H9 (cell line): ENCODE measurements at places on chromosomes 6 and 20.

DNA sequence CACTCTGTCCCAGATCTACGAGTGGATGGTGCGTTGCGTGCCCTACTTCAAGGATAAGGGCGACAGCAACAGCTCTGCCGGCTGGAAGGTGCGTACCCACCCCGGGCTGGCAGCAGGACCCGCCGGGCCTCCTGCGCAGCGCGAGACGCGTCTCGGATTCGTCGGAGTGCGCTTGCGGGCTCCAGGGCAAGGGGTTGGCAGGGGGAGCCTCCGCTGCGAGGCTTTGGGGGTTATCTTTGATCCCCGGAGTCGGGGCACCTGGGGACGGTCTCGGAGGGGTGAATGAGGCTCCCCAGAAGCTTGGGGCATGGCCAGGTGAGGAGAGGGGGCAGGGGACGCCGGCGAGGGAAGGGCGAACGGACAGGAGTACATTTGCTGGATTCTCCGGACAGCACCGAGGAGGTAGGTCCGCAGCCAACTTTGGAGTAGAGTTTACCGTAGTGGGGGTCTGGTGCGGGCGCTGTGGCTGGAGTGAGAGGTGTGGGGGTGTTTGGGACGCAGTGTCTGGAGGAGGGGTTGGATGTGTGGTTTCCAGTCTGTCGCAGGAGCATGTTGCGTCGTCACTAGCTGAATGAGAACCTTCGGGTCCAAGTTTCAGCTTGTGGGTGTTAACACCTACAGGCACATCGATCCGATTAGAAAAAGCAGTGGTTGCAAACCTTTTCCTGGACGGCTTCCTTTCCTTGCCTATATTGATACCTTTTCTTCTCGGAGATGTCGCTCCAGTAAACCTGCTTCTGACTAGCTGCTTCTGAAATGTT is 1.2 kb downstream of the FOXO3 start:
- no peaks in the 10 kb centered on the region for H3K36me3 ChIP-seq
- H3K4me1 ChIP-seq: no peaks in the 10 kb centered on the region
- peak overlapping the region; percentile 77 for H3K4me3 ChIP-seq

GRCh38 chr6:36662380-36662779 is 16.1 kb upstream of the CDKN1A start:
- H3K27me3 ChIP-seq: no peaks in the 10 kb centered on the region
- peaks cover 7% of the 10 kb centered on the region; the same call in 1 of the 2 replicates for H3K4me1 ChIP-seq
- no peak overlapping the region for H3K4me3 ChIP-seq

GRCh38 chr20:24316731-24317130 is 152.7 kb upstream of the SYNDIG1 start:
- no peaks in the 10 kb centered on the region for H3K27me3 ChIP-seq
- no peak overlapping the region for H3K4me3 ChIP-seq
- H3K27ac ChIP-seq: no peak overlapping the region
- H3K4me1 ChIP-seq: no peaks in the 10 kb centered on the region
- H3K36me3 ChIP-seq: no peaks in the 10 kb centered on the region; the same call in 2 of the 3 replicates

DNA sequence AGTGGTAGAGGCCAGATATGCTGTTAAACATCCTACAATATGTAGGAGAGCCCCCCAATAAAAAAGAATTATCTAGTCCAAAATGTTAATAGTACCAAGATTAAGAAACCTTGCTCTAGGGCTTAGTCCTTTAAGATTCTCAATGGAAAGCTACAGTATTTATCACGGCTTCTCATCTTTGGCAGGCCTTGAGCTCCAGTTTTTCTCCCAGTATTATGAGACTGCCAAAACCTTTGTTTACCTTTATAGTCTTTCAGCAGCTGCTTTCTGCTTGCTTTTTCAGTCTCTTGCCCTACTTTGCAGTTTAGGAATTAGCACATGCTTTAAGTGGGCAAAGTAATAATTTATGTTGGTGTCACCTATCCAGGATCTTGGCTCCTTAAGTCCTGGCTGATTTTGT is 59.7 kb downstream of the NHLRC1 start:
- no peaks in the 10 kb centered on the region for H3K27me3 ChIP-seq
- H3K27ac ChIP-seq: no peak overlapping the region
- no peaks in the 10 kb centered on the region; the same call in 1 of the 2 replicates for H3K4me1 ChIP-seq
- peaks cover 3% of the 10 kb centered on the region; the same call in 1 of the 3 replicates for H3K36me3 ChIP-seq
- DNase-seq: no peak
- H3K4me3 ChIP-seq: no peak overlapping the region

DNA sequence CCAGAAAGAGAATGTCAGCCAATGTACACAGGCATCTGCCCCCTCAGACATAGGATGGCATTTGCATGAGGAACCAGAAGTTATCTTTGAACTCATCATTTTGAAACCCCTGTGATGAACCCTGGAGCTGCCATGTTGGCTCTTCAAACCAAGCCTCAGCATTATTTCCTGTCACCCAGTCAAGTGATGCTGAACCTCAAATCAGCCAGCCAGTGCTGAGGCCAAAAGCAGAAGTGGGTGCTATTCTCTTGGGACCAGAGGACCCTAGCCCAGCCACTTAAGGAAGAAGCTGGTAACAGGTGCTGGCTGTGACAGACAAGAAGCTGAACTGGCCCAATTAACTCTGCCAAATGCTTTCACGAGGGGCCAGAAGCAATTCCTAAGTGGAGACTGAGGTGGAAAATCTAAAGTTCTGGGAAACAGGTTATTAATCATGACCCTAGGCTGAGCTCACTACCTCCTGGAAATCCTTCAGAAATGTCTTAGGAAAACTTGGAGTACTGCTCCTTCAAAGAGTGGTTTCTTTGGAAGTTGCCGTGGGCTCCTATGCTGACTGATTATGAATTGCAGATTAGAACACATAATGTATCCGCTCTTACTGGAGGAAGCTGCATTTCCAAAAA is 4.0 kb downstream of the PKIG start:
- no peak overlapping the region for H3K4me3 ChIP-seq
- no peaks in the 10 kb centered on the region; the same call in 2 of the 3 replicates for H3K36me3 ChIP-seq
- no peak overlapping the region for H3K27ac ChIP-seq
- H3K27me3 ChIP-seq: no peaks in the 10 kb centered on the region

GRCh38 chr6:134624781-134625180 is 306.9 kb upstream of the SGK1 start:
- H3K4me1 ChIP-seq: no peaks in the 10 kb centered on the region
- no peaks in the 10 kb centered on the region for H3K36me3 ChIP-seq
- H3K4me3 ChIP-seq: no peak overlapping the region
- no peak overlapping the region for H3K27ac ChIP-seq
- H3K27me3 ChIP-seq: no peaks in the 10 kb centered on the region

GRCh38 chr6:167782698-167783517 is 43.8 kb upstream of the AFDN start:
- H3K4me1 ChIP-seq: no peaks in the 10 kb centered on the region
- no peaks in the 10 kb centered on the region for H3K36me3 ChIP-seq
- DNase-seq: no peak
- no peak overlapping the region for H3K4me3 ChIP-seq
- no peak overlapping the region for H3K27ac ChIP-seq
- H3K27me3 ChIP-seq: no peaks in the 10 kb centered on the region

DNA sequence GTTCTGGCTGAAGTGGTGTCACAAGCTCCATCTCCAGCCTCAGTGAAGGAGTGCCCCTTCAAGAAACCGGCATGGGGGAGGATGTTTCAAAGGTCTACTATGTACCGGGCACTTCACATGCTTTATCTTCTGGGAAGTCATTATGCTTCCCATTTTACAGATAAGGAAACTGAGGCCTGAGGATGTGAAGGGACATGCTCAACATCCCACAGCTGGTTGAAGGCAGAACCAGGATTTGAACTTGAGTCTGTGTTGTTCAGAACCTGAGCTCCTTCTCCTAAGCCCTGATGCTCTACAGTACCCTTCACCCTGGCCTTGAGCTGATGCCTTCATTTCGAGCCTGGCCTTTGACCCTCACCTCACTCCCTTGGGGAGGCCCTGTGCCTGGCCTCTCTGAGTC is 13.0 kb downstream of the GLP1R start:
- H3K36me3 ChIP-seq: peaks cover 7% of the 10 kb centered on the region
- no peak overlapping the region for H3K27ac ChIP-seq
- H3K27me3 ChIP-seq: no peaks in the 10 kb centered on the region
- H3K4me1 ChIP-seq: no peaks in the 10 kb centered on the region
- H3K4me3 ChIP-seq: no peak overlapping the region
- no peak for DNase-seq

DNA sequence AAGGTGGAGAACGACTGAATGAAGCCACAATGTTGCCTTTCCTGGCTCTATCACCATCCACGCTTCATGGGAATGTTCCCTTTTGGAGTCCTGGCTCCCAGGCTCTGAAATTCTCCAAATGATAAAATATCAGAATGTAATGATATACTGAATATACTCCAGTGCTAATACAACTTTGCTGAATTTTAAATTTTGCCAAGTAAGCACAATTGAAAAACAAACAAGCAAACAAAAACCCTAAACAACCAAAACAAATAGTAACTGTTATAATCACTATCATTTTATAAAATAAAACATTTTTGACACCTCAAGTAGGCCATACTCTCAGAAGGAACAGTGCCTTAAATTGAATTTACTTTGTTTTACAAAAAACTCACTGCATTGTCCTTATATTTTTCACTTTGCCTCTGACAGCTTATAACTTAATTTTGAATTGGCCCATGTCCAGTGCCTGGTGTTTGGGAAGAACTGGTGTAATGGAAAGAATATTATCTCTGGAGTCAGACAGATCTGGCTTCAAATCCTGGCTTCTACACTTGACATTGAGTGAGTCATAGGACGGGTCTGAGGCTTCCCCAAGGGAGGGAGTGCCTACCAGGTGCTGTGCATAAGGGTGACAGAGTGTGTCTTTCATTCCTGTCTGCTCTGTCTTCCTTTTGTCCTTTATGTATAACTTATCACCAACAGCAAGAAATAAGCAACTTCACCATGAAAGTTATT is 698.3 kb downstream of the EPM2A start:
- peaks cover 14% of the 10 kb centered on the region for H3K36me3 ChIP-seq
- no peak overlapping the region for H3K27ac ChIP-seq
- H3K4me1 ChIP-seq: no peaks in the 10 kb centered on the region
- DNase-seq: no peak

DNA sequence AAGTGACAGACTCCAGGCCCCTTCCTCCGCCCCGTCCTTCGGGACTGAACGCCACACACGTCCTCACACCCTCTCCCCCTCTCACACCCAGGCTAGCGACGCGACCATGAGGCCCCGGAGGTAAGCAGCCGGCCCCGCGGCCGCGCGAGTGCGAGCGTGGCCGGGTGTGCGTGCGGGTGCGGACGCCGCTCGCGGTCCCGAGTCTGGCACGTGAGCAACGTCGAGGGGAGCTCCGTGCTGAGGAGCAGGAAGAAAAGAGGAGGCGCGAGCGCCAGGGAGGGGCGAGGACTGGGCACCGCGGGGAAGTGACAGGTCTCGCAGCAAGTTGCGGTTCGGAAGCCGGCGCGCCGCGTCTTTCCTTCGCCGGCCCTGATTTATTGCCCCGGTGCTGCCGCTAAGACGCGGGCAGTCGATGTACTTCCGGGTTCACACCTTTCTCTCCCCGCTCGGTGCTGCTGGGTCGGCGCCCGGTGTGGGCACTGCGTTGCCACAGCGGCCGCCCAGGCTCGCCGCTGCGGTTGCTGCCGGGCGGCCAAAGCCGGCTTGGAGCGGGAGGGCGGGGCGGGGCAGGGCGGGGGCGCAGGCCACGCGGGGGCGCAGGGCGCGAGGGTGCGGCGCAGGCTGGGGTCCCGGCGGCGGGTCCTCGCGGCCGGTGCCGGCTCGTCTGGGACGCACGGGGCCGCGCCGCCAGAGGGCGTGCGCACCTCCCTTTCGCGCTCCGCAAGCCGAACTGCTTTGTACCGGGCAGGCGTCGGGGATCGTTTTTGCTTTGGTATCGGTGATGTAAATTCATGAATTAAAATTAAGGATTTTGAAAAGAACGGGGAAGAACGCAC is 15.8 kb upstream of the LIN28B start:
- peak overlapping the region; percentile 94 for H3K4me3 ChIP-seq
- DNase-seq: peak; percentile 82
- H3K27ac ChIP-seq: no peak overlapping the region
- no peaks in the 10 kb centered on the region for H3K27me3 ChIP-seq

- no peak overlapping the region for H3K27ac ChIP-seq
- H3K4me3 ChIP-seq: no peak overlapping the region
- H3K4me1 ChIP-seq: no peaks in the 10 kb centered on the region; the same call in 1 of the 2 replicates
- no peaks in the 10 kb centered on the region for H3K36me3 ChIP-seq
- DNase-seq: no peak
Observed at GRCh38 chr20:50455656-50456451, 54.3 kb upstream of the PTPN1 start.

- no peak for DNase-seq
- H3K27ac ChIP-seq: no peak overlapping the region
- peaks cover 11% of the 10 kb centered on the region for H3K36me3 ChIP-seq
- no peak overlapping the region for H3K4me3 ChIP-seq
- H3K4me1 ChIP-seq: no peaks in the 10 kb centered on the region
Observed at GRCh38 chr6:7282097-7282906, 30.7 kb downstream of the SSR1 start.
